T-helper 22 cell (primary cell): ENCODE measurements at places on chromosomes 4 and X.
A peak's percentile ranks its signal among the peaks of the same experiment; 100 is the strongest.

DNA sequence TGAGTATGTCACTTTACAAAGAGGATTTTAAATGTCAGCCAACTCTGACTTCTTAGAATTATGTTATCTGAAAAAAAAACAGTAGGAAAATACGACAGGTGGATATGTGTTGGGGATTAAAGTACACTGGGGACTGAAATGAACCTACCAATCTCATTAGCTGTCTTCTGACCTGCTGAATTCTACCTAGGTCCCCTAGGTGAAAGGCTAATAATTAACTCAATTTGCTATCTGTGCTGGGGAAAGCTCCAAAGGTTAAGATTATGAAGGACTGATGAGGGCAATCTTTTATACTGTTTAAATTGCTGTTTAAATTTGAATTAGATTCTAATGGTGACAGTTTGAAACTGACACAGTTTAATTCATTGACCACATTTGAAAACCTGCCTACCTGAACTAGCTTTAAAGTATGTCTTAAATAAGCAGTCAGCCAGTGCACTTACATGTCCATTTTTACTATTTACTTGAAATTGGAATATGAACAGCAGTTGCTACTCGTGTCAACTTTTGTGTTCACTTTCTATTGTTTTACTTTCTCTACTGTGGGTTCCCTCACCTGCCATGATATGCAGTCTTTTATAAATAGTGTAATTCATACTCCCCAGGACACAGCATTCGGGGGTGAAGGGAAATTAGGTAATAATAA, 977.3 kb downstream of the C4orf33 start:
- no peak for DNase-seq

- DNase-seq: no peak
These were observed 92.1 kb downstream of the HMX1 start for GRCh38 chr4:8779490-8779932.

DNA sequence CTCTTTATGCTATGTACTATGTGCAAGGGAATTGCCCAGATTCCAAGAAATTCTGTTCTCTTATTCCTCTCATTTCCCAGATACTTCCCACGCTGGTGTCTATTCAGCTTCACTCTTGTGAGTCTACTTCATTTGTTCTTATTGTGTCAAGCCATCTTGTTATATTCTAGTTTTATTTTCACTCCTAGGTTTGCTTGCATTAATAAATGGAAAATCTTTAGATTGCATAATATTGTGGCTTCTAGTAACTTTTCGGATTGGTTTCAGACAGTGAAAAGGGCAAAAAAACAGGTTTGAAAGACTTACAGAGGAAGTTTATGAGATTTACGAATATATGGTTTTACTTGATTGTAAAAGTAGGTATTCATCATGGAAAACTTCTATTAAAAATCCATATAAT, 128.4 kb downstream of the BTC start:
- DNase-seq: no peak

- no peak for DNase-seq
These were observed 466.7 kb upstream of the FAT1 start for GRCh38 chr4:187190390-187190789.

DNA sequence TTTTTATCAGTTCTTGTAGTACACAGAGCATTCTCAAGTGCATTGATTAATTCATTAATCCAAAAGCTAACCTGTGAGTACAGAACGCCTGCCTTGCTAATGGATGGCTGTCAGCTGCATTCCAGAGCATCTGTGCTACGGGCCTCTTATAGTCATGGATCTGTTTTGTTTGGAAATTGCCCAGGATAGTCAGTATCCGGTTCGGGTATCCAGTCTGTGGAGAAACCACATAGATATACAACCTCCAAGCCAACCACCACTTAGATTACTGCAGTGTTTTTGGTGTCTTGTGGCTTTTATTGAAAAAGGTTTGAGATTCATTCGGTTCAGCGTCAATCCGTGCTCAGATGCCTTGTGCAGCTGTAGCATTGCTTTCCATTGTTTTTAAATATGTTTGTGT, 4.0 kb downstream of the LAP3 start:
- no peak for DNase-seq

- peak; percentile 34 for DNase-seq
These were observed 65.6 kb downstream of the JAKMIP1 start for GRCh38 chr4:6134612-6135220.

DNA sequence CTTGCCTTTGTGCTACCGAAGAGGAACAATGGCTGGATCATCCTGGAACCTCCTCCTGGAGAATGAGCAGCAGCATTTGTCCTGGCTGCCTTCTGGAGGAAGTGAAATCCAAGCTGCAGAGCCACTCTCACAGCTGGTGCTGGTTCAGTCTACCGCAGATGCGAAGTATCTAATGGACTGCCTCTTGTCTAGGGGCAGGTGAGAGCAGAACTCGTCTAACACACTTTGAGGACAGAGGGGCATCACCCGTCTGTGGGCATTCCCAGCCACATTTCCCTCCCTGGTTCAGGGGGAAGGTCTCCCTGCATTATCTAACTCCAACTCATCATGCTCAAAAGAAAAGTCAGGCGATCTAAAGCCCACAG, 338.2 kb upstream of the GATB start:
- no peak for DNase-seq

GRCh38 chr4:30825008-30825770, 105.0 kb downstream of the PCDH7 start:
- DNase-seq: no peak

DNA sequence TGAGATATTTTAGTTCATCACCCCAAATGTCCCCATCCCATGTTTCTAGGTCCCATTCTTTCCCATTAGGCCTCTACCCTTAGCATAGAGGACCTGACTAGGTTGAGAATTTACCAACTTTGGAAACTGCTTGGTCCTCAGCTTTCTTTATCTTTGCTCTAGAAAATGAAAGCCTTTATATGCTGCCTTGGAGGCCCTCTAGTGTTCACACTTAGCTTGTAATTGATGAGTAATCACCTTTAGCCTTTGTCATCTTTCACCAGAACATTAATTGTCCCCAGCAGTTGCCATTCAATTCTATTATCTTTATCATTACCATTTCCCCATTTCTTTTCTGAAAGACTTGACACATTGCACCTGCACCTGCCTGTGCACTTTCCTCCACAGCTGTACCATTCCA, 589.2 kb upstream of the NR3C2 start:
- no peak for DNase-seq

GRCh38 chr4:85823295-85823694, 348.3 kb downstream of the ARHGAP24 start:
- DNase-seq: no peak
